ENCODE measurements at places on chromosomes 11 and 22. TPM values are rescaled to one million over a fixed set of nuclear protein-coding genes. Genes with fewer than 3 reads are reported as not detected.

Gene SMTNL1
- not detected for total RNA-seq

DNA sequence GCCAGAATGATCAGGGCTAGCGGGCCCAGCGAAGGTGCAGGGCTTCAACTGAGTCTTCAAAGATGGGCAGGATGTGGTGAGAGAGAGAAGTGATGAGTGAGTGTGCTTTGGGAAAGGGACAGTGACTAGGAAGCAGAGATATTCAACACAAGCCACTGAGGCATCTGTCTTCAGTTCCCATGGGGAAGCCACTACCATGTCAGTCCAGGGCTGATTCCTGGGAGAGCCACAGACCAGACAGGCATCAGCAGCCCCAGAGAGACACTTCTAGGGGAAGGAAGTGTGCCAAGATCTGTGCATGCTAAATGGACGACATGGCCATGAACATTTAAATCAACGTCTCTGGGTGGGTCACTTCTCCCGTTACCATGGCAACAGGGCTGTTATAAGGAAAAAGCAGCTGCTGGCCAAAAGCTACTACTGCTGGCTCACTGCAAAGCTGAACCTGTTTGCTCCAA, 28.5 kb downstream of the P4HA3 start:
- no peak for DNase-seq

Gene SLC22A8
- not detected for total RNA-seq

Gene OR5P2
- total RNA-seq: not detected

- DNase-seq: no peak
Measured at GRCh38 chr11:61886643-61887042, 4.7 kb downstream of the FADS3 start.

GRCh38 chr22:26122920-26123468, 46.3 kb upstream of the SEZ6L start:
- no peak for DNase-seq

GRCh38 chr11:60932605-60933356, 8.5 kb downstream of the TMEM132A start:
- DNase-seq: no peak

Gene ADM2
- 4.6 TPM for total RNA-seq

- no peak for DNase-seq
Measured at GRCh38 chr22:44424867-44425693, 73.0 kb downstream of the RTL6 start.

DNA sequence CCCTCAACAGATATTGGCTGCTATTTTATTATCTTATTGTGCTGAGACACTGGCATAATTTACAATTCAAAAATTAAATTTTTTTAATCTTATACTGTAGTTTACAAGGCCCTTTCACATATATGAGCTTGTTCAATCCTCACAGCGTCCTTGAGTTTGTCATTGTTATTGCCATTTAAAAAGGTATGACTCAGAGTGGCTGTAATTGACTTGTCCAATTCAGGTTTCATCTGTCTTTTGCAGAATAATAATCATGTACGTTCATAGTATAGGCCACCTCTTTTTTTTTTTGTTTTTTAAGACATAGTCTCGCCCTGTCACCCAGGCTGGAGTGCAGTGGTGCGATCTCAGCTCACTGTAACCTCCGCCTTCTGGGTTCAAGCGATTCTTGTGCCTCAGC, 11.5 kb downstream of the PTPRJ start:
- DNase-seq: no peak

GRCh38 chr11:23022854-23023253, 162.6 kb upstream of the CCDC179 start:
- DNase-seq: no peak

DNA sequence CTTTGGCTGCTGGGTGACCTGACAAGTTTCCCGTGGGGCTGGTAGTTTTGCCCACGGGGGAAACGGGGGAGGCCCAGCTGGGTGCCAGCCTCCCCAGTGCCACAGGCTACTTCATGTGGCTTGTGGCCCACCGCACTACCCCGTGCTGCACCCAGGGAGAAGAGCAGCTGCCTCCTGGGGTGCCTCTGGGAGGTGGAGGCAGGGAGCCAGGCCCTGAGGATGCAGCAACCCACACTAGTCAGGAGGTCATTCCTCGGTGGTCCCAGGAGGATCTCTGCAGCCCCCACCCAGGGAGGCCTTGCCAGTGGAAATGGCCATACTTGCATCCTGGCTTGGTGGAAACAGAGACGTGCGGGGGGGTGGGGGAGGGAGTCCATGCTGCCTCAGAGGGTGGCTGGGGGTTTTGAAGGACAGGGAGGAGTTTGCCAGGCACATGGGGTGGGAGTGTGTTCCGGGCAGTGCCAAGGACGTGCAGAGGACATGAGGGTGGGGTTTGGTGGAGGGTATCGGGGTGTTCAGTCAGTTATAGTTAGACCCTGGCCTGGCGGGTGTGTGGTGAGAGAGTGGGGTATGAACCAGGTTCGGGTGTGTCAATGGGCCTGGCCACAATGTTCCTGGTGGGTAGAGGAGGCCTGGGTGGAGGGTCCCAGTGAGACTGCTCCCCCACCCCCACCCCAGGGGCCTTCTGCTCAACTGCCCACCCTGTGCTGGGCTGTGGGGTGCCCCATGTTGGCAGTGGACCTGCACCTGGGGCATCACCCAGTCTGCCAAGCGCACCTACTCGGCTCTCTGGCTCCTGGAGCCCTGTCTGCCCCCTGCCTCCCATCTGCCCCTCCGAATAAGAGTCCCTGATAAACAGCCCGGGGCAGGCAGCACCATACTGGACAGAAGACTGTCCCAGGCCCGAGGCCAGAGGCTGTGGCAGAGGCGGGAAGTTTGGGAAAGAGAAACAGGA, 3.8 kb downstream of the PIM3 start:
- DNase-seq: no peak

GRCh38 chr11:124915541-124916369, 3.3 kb upstream of the HEPN1 start:
- no peak for DNase-seq

DNA sequence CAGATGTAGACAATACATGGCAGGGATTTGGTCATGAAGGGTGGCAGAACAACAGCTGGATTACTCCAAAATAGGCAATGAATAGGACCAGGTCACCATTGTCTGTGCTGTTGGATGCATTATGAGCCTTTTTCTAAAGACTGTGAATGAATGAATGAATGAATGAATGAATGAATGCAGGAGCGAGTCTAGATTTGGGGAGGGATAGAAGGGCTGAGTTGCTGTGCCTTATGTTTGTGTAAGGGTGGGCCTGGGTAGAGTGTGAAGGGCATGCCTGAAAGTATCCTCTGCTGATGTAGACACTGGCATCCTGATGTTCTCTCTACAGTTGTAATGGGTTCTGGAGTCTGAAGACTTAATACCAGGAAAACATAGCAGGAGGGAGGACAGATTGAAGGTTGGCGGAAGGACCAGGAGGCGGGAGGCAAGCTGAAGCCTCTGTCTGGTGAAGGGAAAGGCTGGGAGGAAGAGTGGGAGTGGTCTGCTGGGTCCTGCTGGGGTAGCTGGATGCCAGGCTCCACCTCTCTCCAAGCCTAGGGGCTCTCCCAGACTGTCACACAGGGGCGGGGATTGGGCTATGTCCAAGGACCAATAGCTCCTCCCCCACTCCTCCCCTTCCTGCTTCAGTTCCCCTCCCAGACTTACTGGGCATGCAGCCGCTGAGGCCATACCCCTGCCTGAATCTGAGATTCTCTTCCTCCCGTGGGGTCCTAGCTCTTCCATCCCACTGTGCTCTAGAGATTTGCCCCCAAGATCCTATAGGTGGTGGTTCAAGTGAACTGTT, 4.8 kb downstream of the TRIM3 start:
- DNase-seq: peak; percentile 92

Gene DEUP1
- total RNA-seq: not detected

Measured in Caki2 (cell line).